ENCODE measurements at places on chromosomes 2 and 18.

- no peak for DNase-seq
Measured at GRCh38 chr2:112268547-112268946, 6.8 kb upstream of the ZC3H6 start.

- no peak for DNase-seq
Measured at GRCh38 chr2:63050334-63051041, at the start of gene OTX1. TSS of gene OTX1 (plus strand) at chr2:63050830. CDS start at chr2:63052991, 2,161 bp downstream.

DNA sequence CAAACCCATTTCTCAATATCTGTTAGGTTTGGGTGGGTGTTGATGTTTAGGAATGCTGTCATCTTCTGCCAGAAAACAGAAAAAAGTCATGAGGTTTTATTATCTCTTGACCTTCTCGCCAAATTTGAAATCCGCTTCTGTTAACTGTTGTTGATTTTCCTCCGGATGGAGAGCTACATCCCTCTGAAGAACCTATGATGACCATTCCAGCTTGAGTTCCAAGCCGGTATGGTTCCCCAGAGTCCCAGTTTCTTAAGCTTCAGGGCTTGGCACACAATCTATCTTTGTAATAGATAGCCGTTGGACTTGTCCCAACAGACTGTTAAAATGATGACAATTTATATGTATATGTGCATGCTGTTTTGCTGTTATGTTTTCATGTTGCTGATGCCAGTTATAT, 1201.0 kb downstream of the LRP1B start:
- DNase-seq: no peak

DNA sequence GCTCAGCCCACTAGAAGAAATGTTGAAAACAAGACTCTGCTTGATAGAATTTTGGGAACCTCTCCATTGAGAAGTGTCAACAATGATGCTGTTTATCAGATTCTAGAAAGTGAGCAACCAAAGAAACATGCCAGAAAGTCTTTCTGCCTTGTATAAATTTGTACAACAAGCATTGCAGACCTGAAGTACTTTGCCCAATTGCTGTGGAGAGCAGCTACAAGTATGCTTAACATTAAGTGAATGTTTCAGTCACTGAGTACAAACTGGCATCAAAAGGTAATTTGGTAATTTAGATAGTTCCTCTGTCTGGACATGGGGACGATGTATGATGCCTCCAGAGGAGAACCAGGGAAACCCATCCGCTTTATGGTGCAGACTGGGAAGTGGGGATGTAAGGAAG, 33.4 kb upstream of the SKA1 start:
- no peak for DNase-seq

DNA sequence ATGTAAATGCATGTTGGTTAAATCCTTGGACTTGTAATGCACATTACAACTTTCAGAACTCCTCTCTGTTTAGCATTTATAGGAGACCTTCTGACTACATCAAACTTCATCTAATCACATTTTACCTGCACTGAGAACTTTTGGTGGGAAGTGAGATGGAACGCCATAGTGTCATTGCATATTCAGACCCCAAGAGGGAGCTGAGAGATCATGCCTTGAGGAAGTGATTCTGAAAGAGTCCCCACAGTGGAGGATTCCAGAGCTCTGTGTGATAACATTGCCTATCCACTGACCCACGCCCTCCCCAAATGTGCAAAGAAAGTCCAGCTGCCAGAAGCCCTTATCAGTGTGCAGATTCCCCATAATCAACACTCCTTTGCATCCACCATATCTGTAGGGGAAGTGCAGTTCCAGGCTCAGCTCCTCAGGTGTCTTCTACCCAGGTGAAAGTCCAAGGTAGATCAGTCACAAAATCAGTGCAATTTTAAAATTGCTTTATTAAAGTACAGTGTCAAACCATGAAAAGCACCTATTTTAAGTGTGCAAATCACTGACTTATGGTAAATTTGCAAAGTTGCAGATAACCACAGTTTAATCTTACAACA, 212.4 kb downstream of the RPIA start:
- DNase-seq: peak; percentile 61

- no peak for DNase-seq
Measured at GRCh38 chr2:118634876-118635275, 212.6 kb downstream of the EN1 start.

GRCh38 chr2:174180165-174180724, 68.1 kb downstream of the OLA1 start:
- no peak for DNase-seq

DNA sequence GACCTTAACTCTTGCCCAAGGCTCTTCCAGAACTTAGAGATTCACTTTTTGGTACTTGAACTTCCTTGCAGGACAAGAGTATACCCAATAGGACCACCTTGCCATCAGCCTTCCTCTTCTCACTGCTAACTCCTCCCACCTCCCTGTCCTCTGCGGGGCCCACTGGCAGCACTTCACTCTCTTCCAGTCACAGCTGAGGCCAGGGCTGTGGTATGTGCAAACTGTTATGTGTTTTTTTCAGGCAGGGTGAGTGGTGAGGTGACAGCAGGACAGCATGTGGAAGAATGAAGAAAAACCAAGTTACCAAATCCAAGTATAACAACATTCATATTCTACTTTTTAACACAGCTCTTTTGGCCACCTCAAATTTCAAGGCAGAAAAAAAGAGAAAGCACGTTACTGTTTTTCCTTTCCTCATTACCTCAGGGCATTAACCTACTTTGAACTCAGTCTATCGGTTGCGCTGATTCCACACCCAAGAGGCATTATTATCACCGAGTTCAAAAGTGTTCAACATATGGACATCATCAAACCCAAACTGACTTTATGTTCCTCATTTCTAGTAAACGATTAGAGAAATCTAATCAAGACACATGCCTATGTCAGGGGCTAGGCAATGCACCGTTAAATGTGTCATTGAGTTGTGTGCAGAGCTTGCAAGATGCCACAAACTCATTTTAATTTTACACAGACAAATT, 605.2 kb upstream of the SYT4 start:
- no peak for DNase-seq

- peak; percentile 7 for DNase-seq
Measured at GRCh38 chr2:166373105-166373504, 2.6 kb downstream of the SCN9A start.

GRCh38 chr2:50646226-50646625, 385.7 kb downstream of the NRXN1 start:
- no peak for DNase-seq

- no peak for DNase-seq
Measured at GRCh38 chr2:51717312-51717711, 685.4 kb upstream of the NRXN1 start.

GRCh38 chr2:44944102-44944951, 2.8 kb downstream of the SIX3 start:
- DNase-seq: no peak

- DNase-seq: no peak
Measured at GRCh38 chr2:230346921-230347533, 20.0 kb downstream of the SP140L start.

GRCh38 chr2:102342888-102343287, 12.7 kb upstream of the IL18R1 start:
- no peak for DNase-seq

DNA sequence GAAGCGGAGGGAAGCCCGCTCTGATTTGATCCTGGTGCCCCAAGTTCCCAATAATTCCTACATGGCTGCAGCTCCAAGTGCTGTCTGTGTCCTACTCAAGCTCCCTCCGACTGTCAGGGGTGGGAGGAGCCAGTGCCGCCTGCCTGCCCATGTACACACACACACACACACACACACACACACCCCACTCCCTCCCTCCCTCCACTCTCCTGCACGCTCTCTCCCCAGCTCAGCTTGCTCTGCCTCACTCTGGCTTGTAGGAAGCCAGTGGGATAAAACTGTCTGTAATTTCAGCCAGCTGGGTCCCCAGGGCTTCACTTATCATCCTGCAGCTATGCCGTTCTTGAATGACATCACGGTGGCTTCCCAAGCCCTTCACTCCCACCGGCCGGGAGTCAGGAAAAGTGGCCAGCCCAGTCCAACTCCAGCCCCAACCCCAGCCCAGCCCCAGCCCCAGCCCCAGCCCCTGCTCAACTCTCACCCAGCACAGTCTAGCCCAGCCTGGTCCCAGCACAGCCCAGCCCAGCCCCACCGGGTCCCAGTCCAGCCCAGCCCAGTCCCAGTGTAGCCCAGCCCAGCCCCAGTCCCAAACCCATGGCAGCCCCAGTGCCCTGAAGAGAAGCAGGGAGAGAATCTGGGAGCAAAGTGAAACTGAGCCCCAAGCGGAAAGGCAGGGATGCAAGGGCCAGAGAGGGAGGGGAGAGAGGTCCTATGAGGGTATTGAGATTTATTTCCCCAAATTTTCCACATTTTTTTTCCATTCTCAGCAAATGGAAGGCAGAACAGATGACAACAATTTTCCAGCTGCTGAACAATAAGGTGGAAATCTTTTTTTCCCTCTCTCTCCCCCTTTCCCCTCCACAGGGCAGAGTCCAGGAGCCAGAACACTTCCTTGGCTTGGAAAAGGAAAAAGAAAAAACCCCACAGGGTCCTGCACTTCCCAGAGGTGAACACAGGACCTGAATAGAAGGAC, 144.0 kb downstream of the TNS1 start:
- DNase-seq: no peak

GRCh38 chr2:10157293-10157692, 34.8 kb downstream of the RRM2 start:
- DNase-seq: peak; percentile 19

- no peak for DNase-seq
Measured at GRCh38 chr2:28457237-28457636, 38.6 kb upstream of the PLB1 start.

DNA sequence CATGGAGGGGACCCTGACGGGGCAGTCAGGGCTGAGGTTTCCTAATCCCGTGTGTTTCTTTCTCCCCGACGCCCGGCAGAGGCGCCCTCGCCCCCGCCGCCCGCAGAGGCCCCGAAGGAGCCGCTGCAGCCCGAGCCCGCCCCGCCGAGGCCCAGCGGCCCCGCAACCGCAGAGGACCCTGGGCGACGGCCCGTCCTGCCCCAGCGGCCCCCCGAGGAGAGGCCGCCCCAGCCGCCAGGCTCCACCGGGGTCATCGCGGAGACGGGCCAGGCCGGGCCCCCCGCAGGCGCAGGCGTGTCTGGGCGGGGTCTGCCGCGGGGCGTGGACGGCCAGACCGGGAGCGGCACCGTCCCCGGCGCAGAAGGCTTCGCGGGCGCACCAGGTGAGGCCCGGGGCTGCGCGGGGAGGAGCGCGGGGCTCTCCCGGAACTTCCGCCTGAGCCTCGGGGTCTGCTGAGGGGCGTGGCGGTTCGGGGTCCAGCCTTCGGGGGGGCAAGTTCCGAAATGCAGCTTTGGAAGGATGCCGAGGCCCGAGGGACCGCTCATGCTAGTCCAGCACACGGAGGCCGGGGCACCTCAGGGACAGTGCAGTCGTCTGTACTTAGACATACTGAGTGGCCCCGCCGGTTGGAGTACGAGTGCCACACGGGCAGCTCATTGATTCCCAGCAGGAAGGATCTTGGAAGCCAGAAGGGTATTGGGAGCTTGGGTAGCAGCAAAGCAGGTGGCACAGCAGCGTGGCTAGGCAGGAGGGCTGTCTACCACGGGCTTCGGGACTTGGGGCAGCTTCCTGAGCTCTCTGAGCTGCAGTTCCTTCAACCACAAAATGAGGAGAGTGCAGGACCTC, 60.1 kb downstream of the EMILIN2 start:
- DNase-seq: peak; percentile 4

DNA sequence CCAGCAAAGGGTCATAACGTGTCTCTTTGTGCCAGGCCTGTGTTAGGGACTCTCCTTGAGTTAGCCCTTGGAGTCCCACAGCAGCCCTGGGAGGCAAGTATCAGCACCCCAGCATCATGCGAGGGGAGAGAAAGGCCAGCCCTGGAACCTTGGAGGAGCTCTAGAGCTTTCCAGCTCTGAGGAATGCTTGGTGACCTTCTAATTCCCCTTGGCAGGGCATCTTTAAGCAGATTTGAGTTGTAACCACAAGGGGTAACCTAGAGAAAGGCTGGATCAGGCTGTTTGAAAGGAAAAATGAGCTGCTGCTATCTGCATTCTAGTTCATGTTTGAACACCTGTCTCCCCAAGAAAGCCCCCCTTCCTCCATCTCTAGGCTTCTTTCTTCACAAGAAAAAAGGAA, 23.8 kb upstream of the ODC1 start:
- DNase-seq: no peak

DNA sequence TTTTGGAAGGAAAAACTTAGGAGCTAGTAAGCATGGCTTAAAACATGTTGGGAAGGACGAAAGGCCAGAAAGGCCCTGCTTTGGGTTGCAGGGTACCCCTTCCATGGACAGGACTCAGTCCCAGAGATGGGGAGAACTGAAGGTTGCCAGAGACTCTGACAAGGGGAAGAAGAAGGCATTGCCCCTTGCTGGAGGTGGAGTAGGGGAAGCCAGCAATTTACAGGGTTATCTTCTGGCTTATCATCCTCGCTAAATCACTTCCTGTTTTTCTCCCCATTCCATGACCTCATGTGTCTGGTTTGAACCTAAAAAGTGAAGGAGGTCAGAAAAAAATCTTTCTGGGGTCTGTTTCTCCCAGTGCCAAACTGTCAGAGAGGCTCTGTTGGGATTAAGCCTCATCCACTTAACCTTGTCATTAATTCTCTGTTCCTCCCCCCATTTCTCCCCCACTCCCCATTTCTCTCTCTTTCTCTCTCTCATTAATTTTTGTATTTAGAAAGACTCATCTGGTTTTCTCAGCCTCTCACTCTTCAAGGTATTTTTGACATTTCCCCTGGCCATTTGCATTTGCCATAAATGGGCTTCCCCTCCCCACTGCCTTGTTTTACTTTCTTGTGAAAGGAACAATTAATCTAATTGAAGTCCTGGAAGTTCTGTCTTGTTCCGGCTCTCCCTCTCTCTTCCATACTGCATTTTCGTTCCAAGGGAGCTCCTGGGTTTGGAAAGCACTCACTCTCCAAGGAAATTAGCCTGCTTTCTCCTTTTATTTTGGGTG, 17.4 kb downstream of the NRP2 start:
- DNase-seq: peak; percentile 65

DNA sequence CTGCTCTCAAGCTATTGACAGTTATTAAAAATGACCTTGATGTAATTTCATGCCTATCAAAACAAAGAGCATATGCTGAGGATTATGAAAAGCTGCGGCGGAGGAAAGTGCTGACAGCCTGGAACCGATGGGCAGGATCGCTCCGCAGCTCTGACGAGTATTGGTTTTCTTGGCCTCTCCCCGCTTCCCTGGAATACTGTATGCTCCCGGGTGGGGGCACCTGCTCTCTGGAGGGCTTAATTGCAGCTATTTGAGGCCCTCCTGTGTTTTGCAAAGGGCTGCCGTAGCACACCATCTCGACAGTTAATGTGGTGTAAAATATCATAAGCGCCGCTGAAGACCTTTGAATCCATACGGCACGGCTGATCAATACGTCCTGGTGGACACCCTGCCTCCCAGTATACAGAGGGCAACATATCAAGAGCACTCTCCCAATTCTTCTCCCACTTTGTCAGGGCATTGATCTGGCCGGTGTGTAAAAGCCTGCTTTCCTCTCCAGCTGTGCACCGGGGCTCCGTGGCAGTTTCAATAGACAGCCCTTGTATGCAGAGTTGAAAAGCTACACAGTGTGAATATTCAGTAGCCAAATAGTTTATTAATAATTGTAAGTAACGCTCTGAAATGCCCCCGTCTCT, 662.4 kb downstream of the GALR1 start:
- no peak for DNase-seq

DNA sequence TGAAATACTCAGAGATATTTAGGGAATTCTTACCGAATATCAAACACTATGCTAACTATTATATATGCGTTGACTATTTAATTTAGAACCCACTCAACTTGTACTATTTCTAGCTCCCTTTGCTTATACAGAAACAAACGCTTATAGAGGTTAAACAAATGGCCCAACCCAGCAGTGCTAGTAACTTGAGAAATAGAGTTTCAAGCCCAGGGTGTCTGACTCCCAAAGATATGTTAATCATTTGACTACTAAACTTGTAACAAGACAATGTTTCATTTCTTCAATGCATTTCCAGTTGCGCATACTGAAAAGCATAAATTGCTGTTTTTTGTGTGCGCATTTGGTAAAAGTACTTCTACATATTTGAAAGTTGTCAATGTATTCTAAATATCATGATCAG, 310.3 kb downstream of the GALNT13 start:
- no peak for DNase-seq
